Heart left ventricle (tissue), 16 donors: ENCODE measurements at places on chromosomes 3 and 15.

GRCh38 chr15:64667736-64668161 lies 107.6 kb downstream of the RBPMS2 start:
- DNase-seq = no peak

GRCh38 chr3:129626744-129627349 lies 20.4 kb upstream of the PLXND1 start:
- peak; percentile 98 for DNase-seq

- no peak for DNase-seq
Observed at GRCh38 chr15:59491062-59491461, 53.1 kb downstream of the FAM81A start.

DNA sequence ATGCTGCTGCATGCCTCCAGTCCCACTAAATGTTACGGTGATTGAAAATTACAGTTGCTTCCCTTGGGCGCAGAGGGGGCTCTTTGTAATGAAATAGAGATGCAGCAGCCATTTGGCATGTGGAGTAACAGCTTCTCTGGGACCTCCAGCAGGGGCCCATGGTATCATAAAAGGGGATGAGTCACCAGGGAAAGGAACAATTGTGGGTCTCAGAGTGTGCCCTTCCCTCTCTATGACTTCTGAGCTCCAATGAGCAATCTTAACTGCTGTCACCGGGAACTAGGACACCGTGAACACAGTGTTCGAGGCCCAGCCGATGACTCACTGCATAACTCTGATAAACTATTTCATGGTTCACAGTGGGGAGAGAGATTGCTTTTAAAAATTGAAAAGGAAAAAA lies 164.8 kb upstream of the NUDT16 start:
- no peak for DNase-seq

DNA sequence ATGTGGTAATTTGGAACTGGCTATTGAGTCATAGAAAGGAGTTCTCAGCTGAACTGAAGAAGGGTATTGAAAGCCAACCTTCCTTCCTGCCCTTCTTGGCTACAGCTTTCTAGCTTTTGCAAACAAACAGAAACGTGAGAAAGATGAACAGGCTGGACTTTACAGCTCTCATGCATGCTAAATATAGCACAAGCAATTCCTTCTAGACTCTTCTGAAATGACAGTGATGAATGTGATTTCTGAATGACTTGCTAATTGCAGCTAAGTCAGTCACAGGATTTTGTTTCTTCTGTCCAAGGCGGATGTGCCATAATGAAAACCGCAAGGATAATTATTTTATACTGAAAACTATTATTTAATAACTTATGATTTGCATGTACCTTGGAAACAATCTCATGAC lies 36.3 kb downstream of the BCHE start:
- no peak for DNase-seq

GRCh38 chr3:174403831-174404230 lies 455.3 kb upstream of the NAALADL2 start:
- DNase-seq = no peak

DNA sequence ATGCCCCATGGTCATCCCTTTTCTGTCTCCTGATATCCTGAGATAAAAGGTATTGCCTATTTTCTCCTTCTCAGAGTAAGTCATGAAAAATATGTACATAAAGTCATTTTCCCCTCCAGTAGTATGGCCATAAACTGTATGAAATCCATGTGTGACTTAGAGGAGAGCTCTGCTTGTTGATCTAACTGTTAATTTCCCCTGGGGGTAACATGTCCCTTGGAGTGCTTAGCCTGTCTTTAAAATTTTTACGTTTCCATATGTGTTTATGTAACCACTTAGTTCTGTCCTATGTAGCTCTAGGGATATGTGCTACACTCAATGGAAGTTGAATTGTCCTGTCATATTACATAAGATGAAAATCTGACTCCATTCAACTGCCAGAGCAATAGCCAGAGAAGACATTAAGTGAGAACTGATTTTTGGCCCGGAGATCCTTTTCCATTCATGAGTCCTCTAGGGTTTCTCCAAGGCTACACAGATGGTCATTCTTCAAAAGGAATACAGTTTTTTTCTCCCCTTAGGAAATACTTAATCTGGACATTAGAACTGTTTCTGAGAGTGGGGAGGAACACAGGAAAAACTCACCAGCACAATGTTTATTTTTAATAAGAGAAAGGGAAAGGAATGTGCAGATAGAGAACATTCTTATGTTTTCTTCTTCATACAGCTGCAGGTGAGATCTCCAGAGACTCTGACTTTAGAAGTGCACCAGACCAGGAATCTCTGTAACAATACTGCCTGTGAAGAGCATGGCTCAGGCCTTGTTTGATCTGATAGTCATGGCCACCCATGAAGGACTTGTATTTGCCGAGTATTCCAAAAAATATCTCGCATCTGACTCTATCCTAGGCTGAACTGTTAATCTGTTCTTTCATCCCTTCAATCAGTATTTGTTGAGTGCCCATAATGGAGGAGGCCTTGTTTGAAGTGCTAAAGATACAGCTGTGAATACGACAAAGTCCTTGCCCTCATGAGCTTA lies 29.8 kb upstream of the CLRN1 start:
- DNase-seq = no peak

DNA sequence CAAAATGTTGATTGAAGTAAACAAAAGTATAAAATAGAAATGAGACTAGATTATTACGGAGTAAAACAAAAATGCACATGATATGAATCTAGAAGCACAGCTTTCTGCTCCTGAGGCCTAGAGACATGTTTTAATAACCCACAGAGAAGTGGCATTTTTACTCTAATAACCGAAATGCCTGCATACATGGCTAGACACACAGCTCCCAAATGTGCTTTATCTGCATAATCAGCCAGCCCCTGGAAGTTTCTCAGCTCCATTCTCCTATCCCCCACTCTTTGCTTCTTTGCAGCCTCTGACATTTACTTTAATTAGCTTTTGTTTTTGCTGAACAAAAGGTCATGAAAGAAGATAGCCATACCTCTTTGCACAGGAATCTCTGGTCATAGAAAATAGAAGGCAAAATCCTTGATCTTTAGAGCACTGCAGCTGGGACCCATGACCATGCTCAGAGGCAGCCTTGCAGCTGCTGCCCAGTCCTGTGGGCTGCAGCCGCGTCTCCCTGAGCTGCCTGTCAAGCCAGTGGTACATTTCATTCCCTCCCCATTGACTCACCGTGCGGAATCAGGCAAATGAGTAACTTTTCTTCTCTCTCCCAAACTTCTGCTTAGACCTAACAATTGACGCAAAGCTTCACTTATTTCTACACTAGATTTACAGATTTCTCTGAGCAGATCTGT lies at the start of gene VEPH1:
VEPH1 (minus strand) TSS at position 501 of the 680 bp plus-strand sequence. CDS start 8,067 bp downstream, outside the sequence.
- DNase-seq = no peak

GRCh38 chr3:78802562-78802930 lies 965.3 kb downstream of the ROBO1 start:
- DNase-seq = no peak

- no peak for DNase-seq
Observed at GRCh38 chr3:32245200-32245599, 6.7 kb downstream of the CMTM8 start.

GRCh38 chr3:119759962-119760361 lies 21.9 kb upstream of the NR1I2 start:
- no peak for DNase-seq

DNA sequence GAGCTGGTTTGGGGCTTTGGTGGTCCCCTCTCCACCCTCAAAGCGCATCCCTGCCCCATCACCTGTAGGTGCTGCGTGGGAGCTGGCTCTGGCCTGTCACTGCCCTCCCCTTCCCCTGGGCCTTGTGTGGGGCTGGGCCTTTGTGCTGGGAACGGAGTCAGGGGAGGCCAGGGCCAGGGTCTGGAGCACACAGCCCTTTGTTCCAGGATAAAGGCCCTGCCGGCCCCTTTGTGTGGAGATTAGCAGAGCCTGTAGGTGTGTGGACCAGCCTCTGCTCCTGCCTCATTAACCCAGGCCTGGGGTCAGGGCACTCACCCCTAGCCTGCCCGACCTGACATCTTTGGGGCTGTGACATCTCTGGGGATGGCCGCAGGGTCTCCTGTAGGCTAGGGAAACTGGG lies 8.9 kb downstream of the EPHB3 start:
- no peak for DNase-seq

GRCh38 chr3:132210476-132211346 lies 106.5 kb upstream of the ACP3 start:
- DNase-seq = no peak

DNA sequence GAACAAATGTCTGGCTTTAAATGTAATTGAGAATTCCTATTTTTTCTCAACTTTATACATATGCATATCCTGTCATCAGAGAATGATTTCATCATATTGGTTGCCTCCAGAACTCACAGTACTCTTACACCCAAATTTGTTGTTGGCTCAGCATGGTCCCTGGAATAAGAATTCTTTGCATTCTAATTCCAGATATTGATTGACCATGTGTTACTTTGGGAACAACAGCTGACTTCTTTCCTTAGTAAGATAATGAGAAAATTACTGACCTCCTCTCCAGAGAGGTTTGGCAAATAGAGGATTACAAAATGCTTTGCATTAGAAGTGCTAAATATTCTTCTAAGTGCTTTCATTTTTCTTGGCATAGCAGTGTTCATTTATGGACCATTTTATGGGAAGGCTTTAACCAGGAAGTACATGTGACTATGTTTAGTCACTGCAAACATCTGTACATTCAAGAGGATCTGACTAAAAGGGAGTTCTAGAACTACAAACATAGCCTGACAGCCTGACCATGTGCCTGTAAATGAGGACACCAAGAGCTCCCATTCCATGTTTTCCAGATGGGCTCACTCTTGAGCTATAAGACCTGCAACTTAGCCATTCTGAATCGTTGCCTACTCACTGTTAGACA lies 391.6 kb upstream of the DPPA4 start:
- DNase-seq = no peak

- DNase-seq = no peak
Observed at GRCh38 chr15:31498756-31499155, 172.1 kb downstream of the KLF13 start.

DNA sequence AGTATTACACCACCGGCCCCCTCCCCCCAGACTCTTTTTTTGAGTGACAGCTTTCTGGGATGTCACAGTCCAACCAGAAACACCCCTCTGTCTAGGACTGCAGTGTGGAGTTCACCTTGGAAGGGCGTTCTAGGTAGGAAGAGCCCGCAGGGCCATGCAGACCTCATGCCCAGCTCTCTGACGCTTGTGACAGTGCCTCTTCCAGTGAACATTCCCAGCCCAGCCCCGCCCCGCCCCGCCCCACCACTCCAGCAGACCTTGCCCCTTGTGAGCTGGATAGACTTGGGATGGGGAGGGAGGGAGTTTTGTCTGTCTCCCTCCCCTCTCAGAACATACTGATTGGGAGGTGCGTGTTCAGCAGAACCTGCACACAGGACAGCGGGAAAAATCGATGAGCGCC lies 63.6 kb downstream of the AAGAB start:
- no peak for DNase-seq

- DNase-seq = peak; percentile 72
Observed at GRCh38 chr3:40690749-40691451, 166.1 kb downstream of the ZNF621 start.

DNA sequence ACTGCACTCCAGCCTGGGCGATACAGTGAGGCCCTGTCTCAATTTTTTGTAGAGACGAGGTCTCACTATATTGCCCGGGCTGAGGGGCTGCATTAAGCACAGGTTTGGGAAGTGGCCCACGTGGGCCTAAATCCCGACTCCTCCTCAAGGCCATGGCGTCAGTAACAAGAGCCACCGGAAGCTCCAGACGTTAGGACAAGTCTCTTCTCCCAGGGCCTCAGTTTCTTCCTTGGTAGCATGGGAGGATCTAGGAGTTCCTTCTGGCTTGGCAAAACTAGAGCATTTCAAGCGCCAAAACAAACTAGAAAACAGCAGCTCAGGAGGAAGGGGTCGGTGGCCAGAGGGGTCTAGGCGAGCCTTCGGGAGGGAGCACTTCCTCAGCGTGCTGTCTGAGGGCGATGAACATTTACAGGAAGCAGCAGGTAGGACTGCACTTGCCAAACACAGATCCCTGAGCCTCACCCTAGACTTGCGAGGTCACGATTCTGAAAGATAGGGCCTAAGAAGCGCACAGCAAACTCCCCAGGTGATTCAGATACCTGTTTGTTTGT lies 536 bp downstream of the SNAPC5 start:
- no peak for DNase-seq

DNA sequence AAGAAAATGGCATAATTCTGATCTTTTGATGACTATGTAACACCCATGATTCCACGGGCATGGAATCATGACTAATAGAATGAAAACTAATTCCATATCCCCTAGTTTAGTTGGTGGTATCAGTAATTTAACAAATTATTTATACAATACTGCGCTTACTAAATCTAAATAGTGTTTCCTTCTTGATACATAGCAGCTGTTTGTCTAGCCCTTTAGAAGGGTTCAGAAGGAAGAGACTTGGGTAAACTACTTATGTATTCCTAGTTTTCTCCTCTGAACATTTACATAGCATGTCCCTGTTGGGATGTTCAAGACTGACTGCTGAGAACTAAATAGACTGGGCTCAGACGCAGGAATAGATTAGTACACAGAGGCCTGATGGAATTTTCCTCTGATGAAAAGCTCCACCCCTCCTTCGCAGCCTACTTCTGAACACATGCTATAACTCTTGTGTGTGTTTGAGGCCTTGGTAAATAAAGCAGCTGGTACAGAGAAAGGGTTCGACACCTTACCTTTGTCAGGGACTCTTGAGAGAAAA lies 330.6 kb upstream of the LMCD1 start:
- DNase-seq = no peak

DNA sequence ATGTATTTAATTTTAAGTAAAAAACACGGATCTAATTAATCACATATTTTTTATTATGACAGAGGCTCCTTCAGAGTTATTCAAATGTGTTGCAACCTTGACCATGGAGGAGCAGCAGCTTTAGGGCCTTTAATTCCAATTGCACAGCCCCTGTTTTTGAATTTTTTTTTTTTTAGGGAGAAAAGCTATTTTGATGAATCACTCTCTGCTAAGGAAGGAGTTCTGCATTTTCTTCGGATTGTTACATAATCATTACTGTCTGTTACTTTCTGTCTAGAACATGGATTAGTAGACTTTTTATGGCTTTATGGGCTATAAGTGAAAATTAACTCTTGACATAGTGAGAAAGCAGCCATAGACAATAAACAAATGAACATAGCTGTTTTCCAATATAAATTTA lies 90.8 kb downstream of the MCTP2 start:
- DNase-seq = no peak

DNA sequence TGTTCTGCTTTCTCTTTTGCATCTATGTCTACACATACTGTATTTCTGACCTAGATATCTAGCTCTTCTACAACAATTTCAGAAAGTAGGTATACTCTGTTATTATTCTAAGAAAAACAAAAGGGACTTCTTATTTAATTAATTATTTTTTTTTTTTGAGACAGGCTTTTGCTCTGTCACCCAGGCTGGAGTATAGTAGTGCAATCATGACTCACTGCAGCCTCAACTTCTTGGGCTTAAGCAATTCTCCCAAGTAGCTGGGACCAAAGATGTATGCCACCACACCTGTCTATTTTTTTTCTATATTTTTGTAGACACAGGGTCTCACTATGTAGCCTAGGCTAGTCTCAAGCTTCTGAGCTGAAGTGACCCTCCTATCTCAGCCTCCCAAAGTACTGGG lies 130.6 kb downstream of the MBNL1 start:
- no peak for DNase-seq

- DNase-seq = no peak
Observed at GRCh38 chr3:47847260-47847659, 44.3 kb downstream of the DHX30 start.
